ENCODE measurements at places on chromosomes 5 and 9.

DNA sequence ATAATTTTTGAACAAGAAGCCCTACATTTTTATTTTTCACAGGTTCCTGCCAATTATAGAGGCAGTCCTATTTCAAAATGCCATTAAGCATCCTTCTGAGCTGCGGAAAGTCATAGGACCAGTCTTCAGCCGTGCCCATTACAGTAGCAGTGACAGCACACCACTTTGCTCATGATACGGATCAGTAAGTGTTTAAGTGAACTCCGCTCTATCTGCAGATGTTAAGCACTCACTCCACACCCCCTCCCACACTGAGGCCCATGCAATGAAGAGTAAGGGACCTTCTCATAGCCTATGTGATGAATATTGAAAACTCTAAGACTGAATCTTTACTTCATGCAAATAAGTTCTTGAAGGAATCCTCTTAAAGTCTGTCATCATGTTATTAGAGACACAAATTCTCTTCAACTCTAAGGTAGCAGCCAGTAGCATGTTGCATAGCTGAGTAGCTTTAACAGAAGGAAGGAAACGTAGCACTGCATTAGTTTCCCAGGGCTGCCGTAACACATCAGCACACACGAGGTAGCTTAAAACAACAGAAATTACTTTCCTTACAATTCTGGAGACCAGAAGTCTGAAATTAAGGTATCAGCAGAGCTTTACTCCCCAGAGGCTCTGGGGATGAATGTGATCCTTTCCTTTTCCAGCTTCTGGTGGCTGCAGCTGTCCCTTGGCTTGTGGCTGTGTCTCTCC, 20.3 kb upstream of the TAF11L2 start:
- peak; percentile 43 for ATAC-seq

- ATAC-seq: peak; percentile 43
These were observed 35.9 kb upstream of the GAS1 start for GRCh38 chr9:86983249-86983619.

DNA sequence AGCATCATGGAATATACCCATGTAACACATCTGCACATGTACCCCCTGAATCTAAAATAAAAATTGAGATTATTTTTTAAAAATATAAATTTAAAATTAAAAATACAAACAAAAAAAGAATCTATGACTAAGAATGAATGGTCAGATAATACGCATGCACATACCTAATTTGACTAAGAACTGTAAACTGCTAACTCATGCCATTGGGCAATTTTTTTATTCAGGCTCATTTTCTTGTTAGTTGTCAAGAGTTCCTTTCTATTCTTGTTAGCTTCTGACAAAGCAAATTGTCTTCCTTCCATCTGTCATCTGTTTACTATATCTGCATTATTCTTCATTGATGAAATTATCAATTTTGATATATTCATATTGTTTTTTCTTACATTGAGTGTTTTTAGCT, 69.5 kb upstream of the HAND1 start:
- ATAC-seq: no peak

DNA sequence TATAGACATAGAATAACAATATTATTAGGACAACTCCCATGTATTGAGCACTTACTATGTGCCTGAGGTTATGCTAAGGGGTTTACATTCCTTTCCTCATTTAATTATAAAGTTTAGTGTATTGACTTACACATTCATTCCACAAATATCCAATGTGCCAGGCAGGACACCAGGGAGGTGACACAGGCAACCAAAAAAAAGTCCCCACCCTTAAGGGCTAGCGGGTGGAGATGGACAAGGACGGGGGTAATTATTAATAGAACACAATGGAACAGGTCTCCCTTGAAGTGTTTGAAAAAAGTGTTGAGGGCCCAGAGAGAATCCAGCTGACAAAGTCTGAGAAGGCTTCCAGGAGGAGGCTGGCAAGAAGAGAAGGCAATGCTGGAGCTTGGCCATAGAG, 5.7 kb downstream of the TBC1D2 start:
- ATAC-seq: no peak

DNA sequence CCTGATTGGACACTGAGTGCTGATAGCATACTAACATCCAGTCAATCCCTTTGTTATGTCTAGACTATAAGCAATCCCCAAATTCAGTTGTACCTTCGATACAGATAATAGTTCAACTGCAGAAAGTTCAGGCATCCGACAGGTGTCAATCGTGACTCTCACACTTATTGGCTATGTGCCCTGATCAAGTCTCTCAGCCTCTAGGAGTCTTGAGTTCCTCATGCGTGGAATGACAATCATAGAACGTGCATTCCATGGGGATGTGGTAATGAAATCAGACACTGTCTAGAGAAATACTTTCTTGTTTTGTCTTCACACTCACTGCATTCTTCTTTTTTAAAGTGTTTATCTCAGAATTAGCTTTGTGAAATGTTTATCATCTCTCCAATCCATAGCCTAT, 4.8 kb downstream of the ANKRD34B start:
- no peak for ATAC-seq

GRCh38 chr5:150278916-150279315, 10.7 kb downstream of the CAMK2A start:
- ATAC-seq: peak; percentile 95

DNA sequence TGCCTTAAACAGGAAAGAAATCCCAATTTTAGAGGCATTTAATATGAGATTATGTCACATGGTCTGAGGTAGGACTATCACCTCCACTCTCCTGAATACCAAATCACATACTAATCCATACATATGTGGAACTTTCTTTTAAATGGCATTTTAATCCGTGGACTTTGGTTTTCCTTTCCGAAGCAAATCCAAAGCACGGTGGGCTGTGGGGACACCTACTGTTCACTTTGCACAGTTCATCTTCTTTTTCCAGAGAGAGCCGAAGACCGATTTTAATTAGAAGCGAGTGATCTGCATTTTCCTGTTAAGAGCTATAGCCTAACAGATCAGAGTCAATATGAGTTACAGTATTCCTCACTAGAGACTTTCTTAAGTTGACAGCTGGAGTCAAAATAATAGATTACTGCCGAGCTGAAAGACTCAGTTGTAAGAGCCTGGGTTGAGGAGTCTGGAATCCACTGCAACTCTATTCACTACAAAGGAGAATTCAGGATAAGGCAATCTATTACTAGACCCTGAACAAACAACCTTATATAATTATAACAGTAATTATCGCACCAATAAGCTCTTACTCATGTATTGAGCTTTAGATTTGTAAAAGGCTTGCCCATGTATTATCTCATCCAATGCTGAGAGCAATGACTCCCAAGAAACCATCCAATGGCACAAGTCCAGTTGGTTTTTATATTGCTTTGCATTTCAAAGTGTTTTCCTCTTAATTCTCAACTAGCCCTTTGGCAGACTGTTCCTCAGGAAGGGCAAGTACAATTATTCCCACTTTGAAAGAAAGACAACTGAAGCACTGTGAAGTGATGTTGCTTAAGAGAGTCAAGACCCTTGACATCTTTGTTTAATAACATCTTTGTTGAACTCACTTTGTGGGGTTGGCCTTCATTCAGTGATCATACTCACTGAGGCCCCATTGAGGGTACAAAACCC, 144.7 kb downstream of the TRPM6 start:
- peak; percentile 71 for ATAC-seq

DNA sequence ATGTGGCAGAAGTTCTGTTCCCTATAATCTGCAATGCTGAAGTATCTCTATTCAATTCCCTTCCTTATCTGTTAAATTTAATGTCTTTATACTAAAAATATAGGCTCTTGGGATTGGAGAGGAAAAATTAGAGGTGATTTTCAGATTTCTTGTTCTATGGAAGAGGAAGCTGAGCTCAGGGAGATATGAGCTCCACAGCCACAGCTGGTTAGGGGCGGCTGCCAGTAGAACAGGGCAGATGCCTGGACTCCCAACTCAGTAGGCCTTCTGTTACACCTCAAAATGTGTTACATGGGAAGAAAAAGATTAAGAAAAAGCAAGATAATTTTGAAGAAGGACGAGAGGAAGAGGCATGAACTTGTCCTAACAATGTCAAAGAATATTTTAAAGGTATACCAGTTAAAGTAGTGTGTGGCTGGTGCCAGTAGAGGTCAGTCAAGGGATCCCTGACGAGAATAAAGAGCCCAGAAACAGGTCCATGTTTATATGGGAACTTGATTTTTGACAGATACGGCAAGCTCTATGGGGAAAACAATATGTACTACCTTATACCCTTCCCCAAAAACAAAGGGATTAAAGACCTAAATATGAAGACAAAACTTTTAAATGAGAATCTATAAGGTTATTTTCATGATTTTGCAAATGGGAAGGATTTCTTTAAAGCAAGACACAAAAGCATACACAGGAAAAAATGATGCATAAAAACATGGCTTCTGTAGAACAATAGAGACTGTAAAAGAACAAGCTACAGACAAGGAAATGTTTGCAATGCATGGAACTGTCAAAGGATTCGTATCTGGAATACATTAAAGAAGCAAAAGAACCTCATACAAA, 28.7 kb downstream of the DNAJC21 start:
- ATAC-seq: peak; percentile 93

- peak; percentile 56 for ATAC-seq
These were observed 6.2 kb upstream of the KLF9 start for GRCh38 chr9:70420441-70421271.

DNA sequence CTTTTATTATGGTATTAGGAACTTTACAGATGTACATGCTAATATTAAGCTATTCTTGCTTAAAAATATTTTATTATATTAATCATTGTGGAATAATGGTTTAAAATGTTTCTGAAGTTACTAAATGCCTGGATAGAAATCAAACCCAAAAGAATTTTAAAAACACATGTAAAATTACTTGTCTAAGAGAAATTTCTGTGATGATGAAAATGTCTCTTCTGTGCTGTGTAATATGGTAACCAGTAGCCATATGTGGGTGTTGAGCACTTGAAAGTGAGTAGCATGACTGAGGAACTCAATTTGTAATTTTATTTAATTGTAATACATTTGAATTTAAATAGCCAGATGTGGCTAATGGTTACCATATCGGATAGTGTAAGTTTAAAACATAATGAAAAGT, 66.7 kb upstream of the HSPB3 start:
- no peak for ATAC-seq

DNA sequence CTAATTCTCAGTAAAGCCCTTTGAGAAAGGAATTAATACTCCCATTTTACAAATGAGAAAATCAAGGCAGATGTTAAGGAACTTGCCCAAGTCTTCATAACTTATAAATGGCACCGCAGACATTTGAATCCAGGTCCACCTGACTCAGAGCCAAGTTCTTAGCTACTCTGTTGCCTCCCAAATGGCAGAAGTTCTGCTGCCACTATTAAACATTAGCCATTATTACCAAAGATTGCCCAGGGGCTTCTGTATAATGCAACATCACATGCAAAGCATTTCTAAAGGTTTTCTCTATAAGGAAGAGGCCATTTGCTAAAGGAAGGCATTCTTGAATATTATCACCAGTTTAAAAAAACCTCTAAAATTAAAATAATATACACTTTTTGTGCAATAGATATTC, 28.3 kb downstream of the TPD52L3 start:
- no peak for ATAC-seq

GRCh38 chr5:87121304-87122150, 146.2 kb upstream of the RASA1 start:
- ATAC-seq: peak; percentile 90

DNA sequence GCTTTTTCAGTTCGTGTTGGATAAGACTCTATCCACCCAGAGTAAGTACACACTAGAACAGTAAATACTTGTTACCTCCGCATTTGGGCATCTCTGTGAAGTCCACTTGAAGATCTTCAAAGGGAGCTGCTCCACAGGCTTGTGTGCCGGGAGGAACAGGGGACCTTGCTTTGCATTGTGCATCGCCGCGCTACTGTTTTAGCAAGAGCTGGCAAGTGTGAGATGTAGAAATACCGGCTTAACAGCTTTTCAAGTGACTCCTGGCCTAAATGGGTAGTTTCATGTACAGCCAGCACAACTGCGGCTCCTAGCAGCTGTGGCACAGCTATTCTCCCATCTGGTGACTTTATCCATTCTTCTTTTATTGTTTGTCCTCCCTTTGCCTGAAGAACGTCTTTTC, 8.4 kb upstream of the ZNF354C start:
- no peak for ATAC-seq

DNA sequence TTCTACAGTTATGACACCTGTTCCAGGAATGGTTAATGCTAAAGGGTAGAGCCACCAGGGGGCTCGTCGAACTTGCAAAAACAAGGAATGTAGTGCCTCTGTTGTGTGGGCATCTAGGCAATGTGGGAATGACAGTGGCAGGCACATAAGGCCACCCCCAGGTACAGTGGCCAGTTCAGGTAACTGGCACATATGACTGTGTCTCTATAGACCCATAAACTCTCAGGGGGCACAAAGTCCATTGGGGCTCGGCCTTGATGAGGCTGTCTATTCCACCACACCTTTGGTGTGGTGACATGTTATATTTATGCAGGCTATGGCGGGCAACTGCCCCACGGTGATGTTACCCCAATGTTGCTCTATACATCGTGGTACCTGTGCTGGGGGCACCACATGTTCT, 59.6 kb upstream of the FAM120A start:
- ATAC-seq: no peak

- ATAC-seq: peak; percentile 71
These were observed 123.1 kb downstream of the LIFR start for GRCh38 chr5:38433160-38433861.

DNA sequence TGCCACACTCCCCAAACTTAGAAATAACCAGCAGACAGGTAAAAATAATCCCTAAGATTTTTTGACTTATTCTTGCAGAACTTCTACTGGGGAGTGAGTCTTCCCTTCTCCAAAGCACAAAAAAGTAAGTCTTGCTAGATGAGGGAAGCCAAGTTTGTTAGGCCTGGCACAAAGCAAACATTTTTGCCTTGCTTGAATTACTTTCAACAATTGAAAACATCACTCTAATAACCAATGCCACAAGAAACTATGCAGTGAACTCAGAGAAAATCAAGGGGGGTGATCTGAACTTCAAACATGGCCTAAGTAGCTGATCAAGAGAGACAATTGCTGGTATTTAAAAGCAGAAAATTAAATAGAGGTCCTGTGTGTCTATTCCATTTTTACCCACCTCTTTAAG, 123.6 kb upstream of the SLC1A3 start:
- ATAC-seq: no peak

DNA sequence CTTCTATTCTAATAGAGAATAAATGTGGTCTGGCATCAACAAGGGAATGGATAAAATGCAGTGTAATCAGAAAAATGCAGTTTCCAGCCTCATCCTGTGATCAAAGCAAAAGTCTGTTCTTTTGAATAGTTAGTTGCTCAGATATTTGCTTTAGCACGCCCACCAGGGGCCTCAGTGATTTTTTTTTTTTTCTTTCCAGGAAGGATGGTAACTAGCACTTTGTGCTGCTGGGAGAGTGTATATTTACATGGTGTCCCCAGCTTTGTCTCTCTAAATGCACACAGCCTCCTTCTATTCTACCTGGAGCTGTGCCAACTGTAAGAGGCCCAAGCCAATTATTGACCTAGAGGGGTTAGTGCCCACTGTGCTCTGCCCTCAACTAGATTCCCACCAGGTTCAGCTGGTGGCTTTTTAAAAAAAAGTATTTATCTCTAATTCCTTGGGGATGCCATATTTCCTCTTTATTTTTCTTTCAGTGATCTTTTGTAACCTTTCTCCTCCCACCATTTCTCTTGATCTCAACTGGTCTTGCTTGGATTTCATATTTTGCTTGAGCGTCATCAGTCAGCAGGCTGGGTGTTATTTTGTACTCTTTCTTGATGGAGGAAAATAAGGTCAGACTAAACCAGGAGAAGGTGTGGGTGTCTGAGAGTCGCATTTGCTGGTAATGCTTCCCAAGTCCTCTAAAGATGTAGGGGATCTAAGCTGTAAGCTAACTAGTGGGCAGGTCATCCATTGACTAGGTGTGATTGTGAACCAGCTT, 193.0 kb upstream of the C9orf72 start:
- no peak for ATAC-seq
